ENCODE measurements at places on chromosomes 2 and 18.

- DNase-seq, result no peak
Observed at GRCh38 chr2:218785103-218785502, 3.2 kb downstream of the CYP27A1 start.

- DNase-seq, result no peak
Observed at GRCh38 chr2:207289295-207290018, 123.7 kb upstream of the KLF7 start.

- no peak for DNase-seq
Observed at GRCh38 chr2:231795525-231796327, 9.5 kb downstream of the COPS7B start.

GRCh38 chr2:5841126-5841525, 148.9 kb downstream of the SOX11 start:
- no peak for DNase-seq

GRCh38 chr18:67608615-67609273, 92.2 kb upstream of the DSEL start:
- DNase-seq, result no peak

GRCh38 chr18:74370115-74370514, 54.5 kb downstream of the C18orf63 start:
- no peak for DNase-seq

DNA sequence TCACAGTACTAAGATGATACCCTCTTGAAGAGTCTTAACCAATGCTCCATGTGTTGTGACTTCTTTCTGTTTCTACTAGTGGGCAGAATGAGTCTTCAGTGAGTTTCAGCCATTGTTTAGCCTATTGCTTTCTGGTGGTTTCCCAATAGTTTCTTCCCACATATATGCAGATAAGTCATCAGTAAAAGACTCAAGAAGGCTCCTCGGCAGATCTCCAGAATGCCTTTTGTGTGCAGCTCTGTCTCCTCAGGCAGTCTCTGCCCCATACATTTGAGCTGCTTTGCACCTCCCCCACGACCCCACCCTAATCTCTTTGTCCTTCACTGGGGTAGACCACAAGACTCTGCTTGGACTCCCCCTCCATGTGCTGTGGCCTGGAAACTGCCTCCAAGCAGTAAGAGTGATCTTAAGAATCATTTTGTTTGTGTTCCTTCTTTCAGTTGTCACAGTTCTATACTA, 71.6 kb upstream of the CHRNA1 start:
- no peak for DNase-seq

DNA sequence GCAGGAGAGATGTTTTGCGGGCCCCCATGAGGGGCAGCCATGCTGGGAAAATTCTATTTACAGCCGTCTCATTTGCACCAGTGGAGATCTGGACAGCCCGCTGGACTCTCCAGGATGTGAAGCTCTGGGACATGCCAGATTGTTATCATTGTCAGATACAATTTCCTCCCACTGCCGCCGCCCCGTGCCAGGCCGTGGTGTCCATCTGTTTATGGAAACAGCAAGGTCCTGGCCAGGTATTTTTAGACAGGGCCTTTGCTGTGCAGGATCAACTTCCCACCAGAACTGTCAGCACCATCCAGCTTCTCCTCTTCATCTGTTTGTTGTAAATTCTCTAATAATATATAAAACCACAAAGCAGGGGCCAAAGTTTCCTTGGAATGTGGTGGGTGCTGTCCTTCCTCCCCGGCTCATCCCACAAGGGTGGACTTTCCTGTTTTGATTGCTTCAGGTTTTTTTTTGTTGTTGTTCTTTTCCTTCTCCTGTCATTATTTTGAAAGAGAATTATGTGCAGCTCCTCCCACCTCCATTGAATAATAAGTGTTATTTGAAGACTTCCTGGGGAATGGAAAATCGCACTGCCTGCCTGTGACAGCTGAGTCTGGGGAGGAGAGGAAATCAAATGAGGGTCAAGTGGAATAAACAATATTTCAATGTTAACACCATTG, 398.1 kb downstream of the TNS1 start:
- DNase-seq, result no peak

DNA sequence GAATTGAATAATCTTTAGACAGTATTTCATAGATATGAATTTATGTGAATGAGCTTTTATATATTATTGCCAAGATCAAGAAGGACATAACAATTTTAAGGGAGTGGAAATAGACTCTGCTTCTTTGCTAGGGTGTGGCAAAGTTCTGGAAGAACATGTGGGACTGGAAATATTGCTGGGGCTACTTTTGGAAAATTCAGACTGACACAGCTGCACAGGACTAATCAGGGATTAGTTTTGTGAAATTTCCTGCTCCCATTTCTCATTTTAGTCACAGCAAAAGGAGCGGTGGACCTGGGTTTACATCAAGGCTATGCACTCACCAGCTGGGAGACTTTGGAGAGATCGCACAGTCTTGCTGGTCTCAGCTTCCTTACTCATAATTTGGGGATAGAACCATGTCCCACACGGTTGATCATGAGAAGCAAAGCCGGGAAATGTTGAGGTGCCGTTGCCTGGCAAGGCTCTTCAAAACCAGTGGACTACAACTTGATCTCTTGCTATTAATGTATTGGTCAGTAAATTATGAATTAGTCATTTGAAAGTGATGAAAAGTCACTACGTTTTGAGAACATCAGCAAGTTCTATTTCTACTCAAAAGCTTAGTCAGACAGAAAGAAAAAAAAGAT, 42.4 kb downstream of the IL1RL2 start:
- DNase-seq, result no peak

GRCh38 chr2:96100893-96101304, 15.5 kb downstream of the ADRA2B start:
- no peak for DNase-seq

DNA sequence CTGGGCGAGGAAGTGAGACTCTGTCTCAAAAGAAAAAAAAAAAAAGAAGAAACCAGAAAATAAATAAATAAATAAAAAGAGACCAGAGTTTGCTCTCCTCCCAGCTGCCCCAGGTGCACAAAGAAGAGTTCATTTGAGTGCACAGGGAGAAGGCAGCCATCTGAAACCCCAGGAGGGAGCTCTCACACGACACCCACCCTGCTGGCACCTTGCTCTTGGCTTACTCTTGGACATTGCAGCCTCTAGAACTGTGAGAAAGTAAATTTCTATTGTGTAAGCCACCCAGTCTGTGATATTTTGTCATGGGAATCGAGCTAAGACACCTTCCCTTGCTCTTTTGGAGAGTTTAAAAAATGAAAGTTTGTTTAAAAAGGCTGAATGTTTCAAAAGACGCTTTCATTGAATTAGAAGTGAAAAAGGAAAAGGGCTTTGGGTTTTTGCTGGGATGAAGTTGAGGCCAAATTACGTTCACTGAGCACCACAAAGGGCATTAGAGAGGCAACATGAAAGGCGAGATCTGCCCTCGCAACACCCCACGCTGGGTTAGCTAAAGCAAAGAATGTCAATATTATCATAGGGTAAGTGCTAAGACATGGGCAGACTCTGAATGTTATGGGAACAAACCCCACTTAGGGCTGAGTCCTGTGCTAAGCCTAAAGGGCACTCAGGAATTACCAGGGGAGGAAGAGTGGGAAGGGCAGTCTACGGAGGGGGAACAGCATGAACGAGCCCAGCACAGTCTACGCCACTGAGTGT, 128.9 kb upstream of the RIOK3 start:
- no peak for DNase-seq

GRCh38 chr2:69099541-69099940, 86.6 kb downstream of the ANTXR1 start:
- DNase-seq, result no peak

GRCh38 chr2:64324746-64325410, 129.1 kb upstream of the LGALSL start:
- no peak for DNase-seq

DNA sequence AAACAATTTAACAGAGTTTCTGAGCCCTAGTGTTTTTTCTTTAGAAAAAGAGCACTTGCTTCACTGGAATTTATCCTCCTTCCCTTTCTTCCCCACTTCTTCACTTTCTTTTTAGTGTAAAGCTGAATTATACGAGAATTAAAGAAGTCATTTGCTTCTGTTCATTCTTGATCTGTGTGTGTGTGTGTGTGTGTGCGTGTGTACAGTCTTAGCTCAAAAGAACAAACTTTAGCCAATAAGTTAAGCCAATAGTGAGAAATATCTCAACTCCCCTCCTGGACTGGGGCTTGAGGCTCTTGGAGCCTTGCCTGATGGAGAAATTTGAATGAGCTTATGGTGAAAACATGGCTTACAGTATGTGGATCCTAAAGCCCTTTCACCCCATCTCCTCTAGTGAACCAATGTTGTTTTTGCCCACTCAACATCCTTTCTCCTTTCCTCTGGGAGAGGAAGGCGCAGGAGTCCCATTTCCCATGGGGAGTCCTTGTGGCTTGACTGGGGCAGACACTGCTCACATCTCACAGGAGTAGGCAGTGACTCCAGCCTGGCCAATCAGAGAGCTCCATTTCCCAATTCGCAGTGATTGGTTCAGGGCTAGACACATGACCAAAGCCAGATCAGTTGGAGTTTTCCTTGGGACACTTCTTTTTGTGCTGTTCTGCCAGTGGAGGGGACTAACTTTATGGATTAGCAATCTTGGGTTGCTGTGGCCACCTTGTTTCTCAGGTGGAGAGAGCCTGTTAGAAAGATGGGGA, 16.3 kb upstream of the MYO3B start:
- no peak for DNase-seq

DNA sequence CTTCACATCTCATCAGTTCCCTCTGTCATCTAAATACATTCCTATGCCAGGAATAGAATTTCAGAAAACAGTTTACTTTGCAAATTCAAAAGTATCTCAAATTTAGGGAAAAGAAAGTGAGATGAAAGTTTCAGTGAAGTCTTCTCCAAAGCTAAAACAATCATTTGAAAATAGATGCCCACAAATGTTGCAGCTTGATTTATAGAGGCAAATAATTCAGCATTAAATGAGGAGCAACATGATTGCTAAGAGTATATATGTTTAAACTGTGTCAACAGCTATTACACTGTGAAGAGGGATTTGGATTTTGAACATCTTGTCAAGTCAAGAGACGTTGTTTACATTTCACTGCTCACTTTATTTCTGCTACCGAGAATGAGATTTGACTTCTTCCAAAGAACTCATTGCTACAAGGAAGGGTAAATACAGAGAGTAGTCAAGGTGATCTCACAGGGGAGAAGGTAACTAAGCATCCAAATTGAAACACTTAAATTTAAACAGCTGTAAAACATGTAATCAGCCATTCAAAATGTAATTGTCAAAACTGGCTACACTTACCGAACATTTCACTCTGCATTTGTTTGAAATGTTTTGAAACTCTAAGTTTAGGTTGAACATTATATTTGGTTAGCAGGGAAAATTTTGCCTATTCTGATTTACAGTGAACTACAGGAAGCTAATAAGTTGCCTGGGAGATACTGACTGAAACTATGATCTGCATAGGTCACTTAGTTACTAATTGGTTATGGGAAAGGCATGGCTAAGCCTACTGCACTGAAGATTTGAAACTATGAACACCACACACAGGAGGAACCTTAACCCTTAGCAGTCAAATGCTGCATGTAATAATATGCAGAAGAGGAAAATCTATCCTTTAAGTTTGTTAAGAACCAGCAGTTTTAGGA, 33.2 kb upstream of the GALNT3 start:
- no peak for DNase-seq

- no peak for DNase-seq
Observed at GRCh38 chr2:187482796-187483195, 34.7 kb upstream of the CALCRL start.

GRCh38 chr2:112047537-112048235, 7.4 kb upstream of the TMEM87B start:
- no peak for DNase-seq

DNA sequence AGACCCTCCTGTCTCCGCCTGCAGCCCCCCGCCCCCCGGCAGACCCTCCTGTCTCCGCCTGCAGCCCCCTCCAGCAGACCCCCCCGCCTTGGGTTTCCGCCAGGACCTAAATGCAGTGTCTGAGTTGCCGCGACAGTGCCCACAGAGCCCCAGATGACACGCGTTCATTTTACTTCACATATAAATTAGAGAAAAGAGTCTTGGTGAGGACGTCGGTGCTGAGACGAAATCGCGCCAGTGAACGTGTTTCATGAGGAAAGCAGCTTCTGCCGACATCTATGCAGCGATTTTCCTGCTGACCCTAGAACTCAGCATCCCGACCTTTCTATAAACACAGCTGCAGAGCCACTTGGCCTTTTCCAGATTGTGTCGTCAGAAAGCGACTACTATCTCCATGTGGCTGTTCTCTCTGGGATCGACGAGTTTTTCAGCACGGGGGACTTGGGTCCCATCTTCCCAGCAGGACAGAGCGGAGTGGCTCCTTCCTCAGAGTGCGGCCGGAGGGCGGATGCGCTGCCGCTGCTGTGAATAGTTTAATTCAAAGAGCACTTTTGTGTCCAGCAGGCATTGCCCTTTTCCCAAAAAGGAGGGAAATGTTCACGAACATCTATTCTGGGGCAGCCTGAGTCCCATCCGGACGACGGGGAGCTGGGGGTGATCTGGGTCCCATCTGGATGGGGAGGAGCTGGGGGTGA, 136.7 kb downstream of the NFATC1 start:
- DNase-seq, result no peak

DNA sequence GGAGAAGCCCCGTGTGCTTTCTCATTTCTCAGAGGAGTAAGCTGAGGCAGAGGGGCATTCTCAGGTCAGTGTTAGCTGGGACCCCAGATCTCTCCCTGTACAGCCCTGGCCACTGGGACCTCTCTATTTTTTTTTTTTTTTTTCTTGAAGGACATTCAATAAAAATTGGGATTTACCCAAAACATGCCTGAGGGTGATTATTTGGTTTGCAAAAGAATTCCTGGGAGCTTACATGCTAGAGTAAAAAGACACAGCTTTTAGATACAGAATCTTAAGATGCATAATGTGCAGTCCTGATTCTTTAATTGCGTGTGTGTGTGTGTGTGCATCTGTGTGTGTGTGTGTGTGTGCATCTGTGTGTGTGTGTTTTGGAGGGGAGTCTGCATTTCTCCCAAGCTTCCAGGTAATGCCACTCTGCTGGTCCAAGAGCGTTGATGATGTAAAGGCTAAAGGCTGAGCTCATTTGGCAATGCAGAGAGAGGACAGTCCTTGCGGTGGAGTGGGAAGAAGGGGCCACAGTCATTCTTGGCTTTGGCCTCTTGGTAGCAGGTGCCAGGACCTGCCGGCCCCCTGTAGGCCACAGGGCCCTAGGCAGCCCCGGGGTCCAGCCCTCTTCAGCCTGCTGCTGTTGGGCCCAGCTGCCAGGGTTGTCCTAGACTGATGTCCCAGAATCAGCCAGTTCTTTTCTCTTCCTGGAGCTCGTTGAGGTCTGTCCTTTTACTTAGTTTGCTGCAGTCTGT, 74.1 kb upstream of the MCFD2 start:
- DNase-seq, result no peak

DNA sequence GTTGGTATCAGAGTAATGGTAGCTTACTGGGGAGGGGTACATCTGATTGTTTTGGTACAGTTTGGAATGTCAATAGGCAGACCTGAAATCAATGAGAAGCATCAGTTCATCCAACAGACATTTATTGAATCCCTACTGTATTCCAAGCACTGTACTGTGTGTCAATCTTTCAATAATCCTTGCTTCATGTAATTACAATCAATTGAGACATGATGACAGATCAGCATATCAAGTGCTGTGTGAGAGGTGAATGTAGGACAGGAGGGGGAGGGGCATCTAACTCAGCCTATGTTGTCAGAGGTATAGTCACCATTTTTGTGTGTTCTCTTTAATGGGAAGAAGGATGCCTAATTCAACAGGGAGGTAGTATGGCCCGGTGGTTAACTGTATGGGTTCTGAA, 146.9 kb downstream of the SLC4A10 start:
- DNase-seq, result no peak

Data from GM18507 (cell line).